ENCODE measurements at places on chromosomes 2 and 18.

DNA sequence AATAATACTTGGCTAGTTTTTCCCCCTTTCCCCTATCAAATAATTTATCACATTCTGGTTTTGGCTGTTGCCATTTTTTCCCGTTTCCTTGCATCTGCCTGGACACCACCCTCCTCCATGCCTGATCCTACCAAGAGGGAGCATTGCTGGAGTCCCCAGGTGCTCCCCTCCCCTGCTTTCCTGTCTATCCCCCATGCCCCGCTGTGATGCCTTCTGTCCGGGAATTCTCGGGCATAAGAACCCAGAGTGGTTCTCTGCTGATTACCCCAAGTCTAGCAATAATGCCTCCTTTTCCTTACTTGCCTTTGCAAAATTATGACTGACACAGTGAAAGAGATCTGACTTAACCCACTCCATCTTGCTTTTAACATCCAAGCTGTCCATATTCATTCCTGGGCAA is 248.0 kb upstream of the PXDN start:
- DNase-seq = no peak

GRCh38 chr18:56119681-56120080 is 518.7 kb downstream of the TXNL1 start:
- no peak for DNase-seq

DNA sequence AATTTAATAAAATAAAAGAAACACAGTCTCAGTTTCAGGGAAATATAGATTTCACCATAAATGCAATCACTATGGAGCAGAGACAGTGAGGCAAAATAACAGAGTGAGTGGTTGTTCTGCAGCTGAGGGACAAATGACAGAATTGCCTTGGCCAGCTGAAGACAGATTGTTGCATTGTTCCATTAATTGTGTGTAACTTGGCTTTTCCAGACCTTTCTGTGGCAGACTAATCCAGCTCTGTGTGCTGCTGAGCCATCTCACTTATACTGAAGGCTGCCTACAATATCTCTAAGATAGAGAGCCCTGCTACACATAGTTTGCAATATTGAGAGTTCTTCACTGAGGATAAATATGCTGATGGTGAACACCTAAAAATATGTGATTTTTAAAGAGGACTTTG is 11.5 kb downstream of the LRRTM1 start:
- no peak for DNase-seq

GRCh38 chr2:558302-558642 is 118.9 kb downstream of the TMEM18 start:
- DNase-seq = no peak

DNA sequence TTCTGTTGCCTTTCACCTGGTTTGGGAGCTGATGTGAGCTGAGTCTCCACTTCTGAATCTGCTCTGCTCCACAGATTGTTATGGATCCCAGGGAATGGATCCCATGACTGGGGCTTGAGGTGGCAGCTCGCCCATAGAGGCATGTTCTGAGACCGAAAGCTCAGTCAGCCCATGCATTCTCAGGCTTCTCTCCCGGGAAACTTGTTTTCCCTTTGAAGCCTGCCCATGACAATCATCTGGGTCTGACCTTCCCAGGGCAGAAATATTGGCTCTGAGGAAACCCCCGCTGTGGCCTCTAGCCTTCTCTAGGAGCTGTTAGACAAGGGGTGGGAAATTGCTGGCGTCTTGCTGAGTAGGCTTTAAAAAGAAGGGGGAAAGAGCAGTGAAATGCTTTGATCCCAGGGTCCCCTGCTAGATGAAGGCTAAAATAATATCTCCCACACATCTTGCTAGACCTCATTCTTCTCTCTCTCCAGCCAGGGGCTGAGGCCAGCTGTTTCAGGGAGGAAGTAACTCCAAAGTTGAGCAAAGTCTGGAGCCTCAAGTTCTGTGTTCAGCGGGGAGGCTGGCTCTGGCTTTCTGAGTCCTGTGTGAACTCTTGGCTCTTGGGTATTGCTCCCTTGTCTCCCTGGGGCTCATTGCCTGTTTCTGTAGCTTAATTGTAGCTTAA is 2.0 kb downstream of the VAMP8 start:
- DNase-seq = no peak

DNA sequence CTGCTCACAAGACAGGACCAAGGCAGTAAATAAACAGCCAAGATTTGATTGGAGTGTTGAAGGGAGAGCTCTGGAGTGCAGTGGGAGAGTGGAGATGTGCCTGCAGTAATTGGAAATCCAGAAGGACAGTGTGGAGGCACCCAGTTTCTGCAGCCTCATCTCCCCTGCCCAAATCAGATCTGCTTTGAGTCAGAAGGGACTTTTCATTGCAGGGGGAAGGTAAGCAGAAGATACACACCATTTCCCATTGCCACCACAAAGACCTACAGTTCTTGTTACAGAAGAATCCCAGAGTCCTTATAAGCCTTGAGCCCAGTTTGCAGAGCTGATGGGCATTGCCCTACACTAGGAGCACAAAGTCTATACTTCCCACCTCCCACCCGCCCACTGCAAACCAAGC is 27.2 kb upstream of the GCFC2 start:
- DNase-seq = no peak

DNA sequence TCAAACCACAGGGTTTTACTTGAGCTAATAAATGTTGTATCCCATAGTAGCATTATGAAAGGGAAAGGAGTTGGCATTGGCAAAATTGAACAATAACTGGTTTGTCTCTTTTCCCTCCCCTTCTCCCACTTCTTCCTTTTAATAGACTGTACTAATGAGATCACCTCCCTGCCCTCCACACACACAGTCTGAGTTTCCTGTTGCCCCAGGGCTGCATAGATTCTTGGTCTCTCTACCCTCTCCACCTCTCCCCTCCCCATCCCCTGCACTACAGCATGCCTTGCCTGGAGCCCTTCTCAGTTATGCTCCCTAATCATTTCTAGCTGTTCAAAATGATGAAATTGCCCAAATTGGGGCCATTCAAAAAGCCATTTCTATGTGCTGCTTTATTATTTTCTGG is 37.2 kb upstream of the NEMP2 start:
- DNase-seq = no peak

GRCh38 chr18:10029711-10030110 is 115.9 kb downstream of the VAPA start:
- DNase-seq = no peak

DNA sequence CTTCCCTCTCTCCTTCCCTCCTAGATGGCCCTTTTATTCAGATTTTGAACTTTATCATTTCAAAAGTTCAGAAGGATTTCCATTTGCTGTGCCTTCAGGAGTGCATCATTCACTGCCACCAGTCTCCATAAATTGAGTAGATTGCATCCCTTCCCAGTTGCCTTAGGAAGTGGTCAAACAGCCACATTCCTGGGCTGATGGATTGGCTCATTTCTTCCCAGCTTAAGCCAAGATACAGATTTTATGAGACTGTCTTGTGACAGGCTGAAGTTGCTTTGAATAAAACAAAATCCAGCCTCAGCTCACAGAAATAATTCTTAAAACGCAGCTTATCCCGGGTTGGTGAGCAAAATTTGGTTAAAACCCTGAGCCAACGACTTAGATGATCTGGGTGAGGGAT is 9.8 kb downstream of the NRP2 start:
- peak; percentile 75 for DNase-seq

GRCh38 chr18:37321582-37322491 is 243.8 kb downstream of the CELF4 start:
- DNase-seq = no peak

- DNase-seq = no peak
Observed at GRCh38 chr2:871175-871727, 79.4 kb upstream of the SNTG2 start.

- no peak for DNase-seq
Observed at GRCh38 chr2:135890835-135891234, 14.6 kb upstream of the MCM6 start.

DNA sequence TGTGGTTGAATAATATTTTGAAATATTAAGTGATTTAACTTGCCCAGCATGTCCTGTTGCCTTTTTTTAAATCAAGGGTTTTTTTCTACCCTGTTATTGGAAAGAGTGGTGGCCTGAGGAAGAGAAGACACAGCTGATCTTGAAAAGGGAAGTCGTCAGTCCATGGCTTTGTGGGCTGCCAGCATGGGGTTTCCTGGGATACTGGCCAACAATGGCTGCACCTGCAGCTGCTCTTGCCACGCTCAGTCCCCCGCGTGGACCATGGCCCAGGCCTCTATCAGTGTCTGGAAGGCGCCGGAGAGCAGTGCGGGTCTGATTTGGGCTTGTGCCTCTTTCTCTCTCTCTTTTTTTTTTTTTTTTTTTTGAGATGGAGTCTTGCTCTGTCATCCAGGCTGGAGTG is 99.3 kb downstream of the ASB1 start:
- peak; percentile 14 for DNase-seq

- DNase-seq = peak; percentile 66
Observed at GRCh38 chr2:238821391-238821790, 26.5 kb upstream of the TWIST2 start.

DNA sequence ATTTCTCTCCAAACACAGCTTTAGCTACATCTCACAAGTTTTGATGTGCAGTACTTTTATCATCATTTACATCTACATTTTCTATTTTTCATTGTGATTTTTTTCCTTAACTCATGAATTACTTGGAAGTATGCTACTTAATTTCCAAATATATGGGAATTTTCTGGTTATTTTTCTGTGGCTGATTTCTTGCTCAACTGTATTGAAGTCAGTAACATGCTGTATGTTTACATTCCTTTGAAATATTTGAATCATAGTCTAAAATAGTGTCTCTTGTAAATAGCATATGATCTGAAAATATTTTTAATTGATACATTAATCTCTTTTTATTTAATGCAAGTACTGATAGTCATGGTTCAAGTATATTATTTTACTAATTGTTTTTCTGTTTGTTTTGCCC is 26.0 kb upstream of the GALNT5 start:
- no peak for DNase-seq

DNA sequence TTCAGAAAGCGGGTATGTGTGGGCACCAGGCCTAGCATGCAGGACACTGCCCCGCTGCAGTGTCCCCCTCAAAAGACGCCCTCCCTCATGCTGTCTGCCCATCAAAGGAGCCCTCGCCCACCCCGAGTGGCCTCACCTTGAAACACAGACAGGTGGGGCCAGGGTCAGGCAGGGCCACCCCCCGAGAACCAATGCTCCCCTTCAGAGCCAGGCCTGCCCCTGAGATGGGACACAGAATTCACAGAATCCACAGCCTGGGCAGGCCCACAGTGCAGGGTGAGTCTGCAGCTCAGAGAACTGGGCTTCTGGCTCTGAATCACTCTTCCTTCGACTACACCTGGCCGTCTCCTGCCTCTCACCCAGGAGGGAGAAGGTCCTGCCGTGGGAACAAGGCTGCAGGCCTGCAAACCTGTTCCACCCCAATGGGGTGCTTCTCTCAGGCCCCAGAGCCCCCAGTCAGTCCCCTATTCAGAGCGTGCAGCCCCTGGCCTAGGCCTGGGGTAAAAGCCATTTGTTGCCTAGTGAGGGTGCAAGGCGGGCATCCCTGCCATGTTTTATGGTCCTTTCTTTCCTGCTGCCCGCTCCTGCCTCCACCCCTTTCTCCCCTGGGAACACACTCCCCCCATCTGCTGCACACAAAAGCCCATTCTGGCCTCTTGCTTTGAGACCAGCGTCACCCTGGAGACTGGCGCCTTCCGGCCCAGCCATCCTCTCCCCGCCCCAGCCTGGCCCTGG is 11.3 kb upstream of the ARHGEF4 start:
- no peak for DNase-seq

GRCh38 chr2:157732596-157732995 is 103.9 kb upstream of the ACVR1C start:
- DNase-seq = peak; percentile 47

GRCh38 chr2:20513946-20514345 is 67.1 kb downstream of the RHOB start:
- no peak for DNase-seq

- no peak for DNase-seq
Observed at GRCh38 chr18:79905389-79905911, 46.0 kb downstream of the SLC66A2 start.

DNA sequence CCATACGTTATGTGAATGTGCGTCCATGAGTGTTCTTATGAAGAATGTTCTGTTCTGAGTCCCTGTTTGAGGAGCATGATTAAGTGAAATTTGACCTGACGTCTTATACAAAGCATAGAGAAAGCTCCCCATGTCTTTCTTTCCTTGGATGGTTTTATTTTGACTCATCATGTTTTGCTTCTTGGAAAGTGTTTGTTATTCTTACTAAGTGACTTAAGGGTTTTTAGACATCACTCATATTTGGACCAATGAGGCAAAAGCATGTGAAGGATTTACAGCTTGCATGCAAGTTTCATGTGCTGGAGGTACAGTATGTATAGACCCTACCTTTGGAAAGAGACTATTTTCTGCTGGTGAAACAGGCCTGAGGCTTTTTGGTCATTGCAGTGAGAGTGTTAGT is 33.5 kb upstream of the ZEB2 start:
- DNase-seq = peak; percentile 78

GRCh38 chr2:73110168-73111072 is 2.3 kb downstream of the RAB11FIP5 start:
- no peak for DNase-seq

GRCh38 chr2:242063850-242064249 is 194.3 kb downstream of the RTP5 start:
- peak; percentile 14 for DNase-seq

DNA sequence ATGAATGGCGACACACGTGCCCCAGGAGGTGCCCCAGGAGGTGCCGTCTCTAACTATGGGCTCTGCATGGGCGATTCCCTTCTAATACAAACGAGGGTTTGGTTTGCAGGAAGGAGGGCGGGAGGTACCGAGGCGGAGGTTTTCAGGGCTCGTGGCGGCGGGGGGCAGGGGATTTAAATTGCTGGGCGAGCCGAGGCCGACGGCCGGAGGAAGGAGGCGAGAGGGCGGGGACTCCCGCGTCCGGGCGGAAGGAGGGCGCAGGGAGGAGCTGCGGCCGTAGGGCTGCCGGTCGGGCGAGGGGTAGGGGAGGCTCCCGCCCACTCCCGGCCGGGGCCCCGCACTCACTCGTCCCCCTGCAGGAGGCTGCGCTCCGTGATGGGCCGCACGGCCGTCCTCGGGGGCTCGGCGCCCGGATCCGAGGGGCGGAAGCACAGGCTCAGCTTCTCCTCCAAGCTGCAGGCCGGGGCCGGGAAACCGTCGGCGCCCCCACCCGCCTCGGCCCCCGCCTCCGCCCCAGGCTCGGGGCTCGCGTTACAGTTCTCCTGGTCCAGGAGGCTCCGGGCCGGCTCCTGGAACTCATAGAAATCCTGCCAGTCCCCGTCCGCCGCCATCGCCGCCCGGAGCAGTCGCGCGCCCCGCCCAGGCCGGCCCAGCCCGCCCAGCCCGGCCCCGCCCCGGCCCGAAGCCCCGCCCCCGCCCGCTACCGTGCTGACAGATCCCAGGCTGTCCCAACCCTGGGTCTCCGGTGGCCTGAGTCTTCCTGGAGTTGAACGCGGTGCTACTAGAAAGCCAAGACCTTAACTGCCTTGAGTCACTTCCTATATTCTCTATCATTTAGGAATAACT is at the start of gene FEZ2:
Gene FEZ2, minus strand, starts transcription at position 637 of the 846 bp plus-strand sequence. Its CDS starts 26 bp downstream, at position 611.
- DNase-seq = peak; percentile 75

GRCh38 chr2:11305958-11306357 is 38.5 kb downstream of the ROCK2 start:
- peak; percentile 18 for DNase-seq

- DNase-seq = peak; percentile 85
Observed at GRCh38 chr2:109335631-109336176, 206.7 kb downstream of the SH3RF3 start.

DNA sequence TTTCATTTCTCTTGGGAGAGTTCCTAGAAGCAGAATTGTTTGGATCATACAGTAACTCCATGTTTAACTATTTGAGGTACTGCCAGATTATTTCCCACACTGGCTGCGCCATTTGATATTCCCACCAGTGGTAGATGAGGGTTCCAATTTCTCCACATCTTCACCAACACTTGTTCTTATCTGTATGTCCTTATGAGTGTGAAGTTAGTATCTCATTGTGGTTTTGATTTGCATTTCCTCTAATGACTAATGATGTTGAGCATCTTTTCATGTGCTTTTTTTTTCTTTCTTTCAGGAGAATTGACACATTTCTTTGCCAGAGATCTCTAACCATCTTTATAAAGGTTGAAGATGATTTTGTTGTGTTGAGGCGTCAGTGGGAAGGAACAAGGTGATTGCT is 4.1 kb upstream of the MGAT5 start:
- no peak for DNase-seq
